Smooth muscle cell of the coronary artery (primary cell): ENCODE measurements at places on chromosomes 1 and 21. TPM values are rescaled to one million over a fixed set of nuclear protein-coding genes. Genes with fewer than 3 reads are reported as not detected.

MTARC1 gene
- 0.75 and 1.2 TPM in 2 replicates for total RNA-seq

KRTAP6-1 gene
- total RNA-seq = not detected in 2 replicates

IGSF21 gene
- total RNA-seq = not detected in 2 replicates

AGT gene
- total RNA-seq = 0.45 and 6.8 TPM in 2 replicates

F5 gene
- total RNA-seq = under 0.01 TPM in 1 of 2 replicates, not detected in the other

JTB gene
- 54.3 and 122 TPM in 2 replicates for total RNA-seq

LMX1A gene
- not detected in 2 replicates for total RNA-seq

DEPDC1 gene
- total RNA-seq = 0.23 and 5.0 TPM in 2 replicates

PCSK9 gene
- 0.23 and 0.90 TPM in 2 replicates for total RNA-seq

HHIPL2 gene
- total RNA-seq = 0.15 and 0.35 TPM in 2 replicates

SEC16B gene
- total RNA-seq = 1.2 and 2.9 TPM in 2 replicates

DIO1 gene
- total RNA-seq = not detected in 2 replicates

CYP2J2 gene
- 0.08 TPM in 1 of 2 replicates, not detected in the other for total RNA-seq

TMPRSS15 gene
- not detected in 2 replicates for total RNA-seq

PRR9 gene
- total RNA-seq = not detected in 2 replicates

RGS16 gene
- 0.30 and 3.3 TPM in 2 replicates for total RNA-seq

GRIK3 gene
- total RNA-seq = not detected in 2 replicates

MNDA gene
- not detected in 2 replicates for total RNA-seq

UQCRHL gene
- 11.4 and 18.3 TPM in 2 replicates for total RNA-seq

PCP4L1 gene
- total RNA-seq = not detected in 2 replicates

CCDC190 gene
- total RNA-seq = 1.5 TPM in 1 of 2 replicates, not detected in the other

FCRLA gene
- total RNA-seq = 0.45 and 0.47 TPM in 2 replicates

LEFTY2 gene
- total RNA-seq = 0.08 TPM in 1 of 2 replicates, not detected in the other
